Fibroblast of pulmonary artery (primary cell): ENCODE measurements at places on chromosomes 7 and 10.
A peak's percentile ranks its signal among the peaks of the same experiment; 100 is the strongest.

- peak; percentile 19 for DNase-seq
These were observed 2.7 kb downstream of the CDK13 start for GRCh38 chr7:39952803-39953202.

GRCh38 chr7:101604331-101604933 is 24.7 kb downstream of the MYL10 start:
- DNase-seq, result no peak

- peak; percentile 77 for DNase-seq
These were observed 34.2 kb downstream of the MTURN start for GRCh38 chr7:30168835-30169573.

- DNase-seq, result no peak
These were observed 53.1 kb downstream of the PRF1 start for GRCh38 chr10:70549351-70549961.

DNA sequence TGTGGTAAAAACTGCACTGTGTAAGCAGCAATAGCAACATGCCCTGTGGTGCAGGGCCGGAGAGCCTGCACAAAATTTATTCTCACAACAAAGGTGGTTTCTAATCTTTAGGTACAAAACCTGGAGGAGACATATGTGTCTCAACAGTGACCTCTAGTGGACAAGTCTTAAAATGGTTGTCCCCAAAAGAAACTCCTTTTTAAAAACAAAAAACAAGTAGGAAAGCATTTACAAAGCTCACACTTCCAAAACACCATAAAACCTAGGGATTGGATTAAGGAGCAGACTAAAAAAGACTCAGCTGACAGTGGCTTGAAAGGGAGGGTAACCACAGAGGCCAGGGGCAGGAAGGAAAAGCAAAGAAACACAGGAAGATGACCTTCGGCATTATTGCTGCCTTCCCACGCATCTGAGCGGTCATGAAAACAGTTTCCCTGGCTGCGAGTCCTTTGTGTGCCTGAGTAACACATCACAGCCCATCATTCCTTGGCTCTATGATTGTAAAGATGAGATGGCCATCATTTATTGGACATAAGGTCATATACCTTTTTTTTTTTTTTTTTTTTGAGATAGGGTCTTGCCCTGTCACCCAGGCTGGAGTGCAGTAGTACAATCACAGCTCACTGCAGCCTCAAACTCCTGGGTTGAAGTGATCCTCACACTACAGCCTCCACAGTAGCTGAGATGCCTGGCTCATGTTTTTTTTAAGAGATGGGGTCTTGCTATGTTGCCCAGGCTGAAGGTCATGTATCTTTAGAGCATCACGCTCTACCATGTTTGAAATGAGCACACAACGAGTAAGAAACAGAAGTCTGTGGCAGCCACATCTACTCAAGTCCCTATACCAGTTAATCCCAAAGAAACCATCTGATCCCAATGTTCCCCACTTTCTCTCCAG is 39.5 kb downstream of the RSU1 start:
- DNase-seq, result peak; percentile 84

DNA sequence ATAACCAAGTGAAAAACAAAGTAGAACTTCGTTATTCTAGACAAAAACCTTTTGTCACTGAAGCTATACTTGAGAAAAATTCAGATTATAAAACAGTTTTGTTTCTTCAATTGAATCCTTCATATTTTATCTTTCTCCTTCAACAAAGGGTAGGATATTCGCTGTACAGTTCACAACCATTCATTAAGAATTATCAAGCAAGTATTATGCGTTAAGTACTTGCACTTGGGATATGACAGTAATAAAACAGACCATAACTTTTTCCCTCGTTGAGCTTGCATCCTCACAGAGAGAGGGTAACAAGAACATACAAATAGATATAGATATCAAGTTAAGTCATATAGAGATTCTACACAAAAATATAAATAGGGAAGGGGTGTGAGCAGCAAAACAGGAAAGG is 61.2 kb upstream of the MEOX2 start:
- no peak for DNase-seq

- DNase-seq, result peak; percentile 51
These were observed 134.8 kb downstream of the PHTF2 start for GRCh38 chr7:77933394-77933793.

DNA sequence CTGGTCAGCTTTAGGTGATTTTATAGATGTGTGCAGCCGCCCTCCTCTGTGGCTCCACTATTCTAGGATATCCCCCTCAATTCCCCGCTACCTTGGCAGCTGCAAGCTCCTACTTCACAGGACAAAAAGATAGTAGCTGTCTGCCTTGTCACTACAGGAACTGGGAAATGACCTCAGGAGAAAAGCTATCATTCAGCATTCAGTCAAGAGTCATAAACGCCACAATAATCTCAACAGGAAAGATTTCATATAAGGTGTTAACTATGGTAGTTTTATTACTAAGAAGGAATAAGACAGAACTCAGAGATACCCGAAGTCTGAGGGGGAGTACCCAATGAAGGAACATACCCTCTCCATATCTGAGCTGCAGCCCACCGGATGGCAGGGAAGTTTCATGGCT is 63.9 kb downstream of the CRPPA start:
- no peak for DNase-seq

- DNase-seq, result peak; percentile 86
These were observed 120.4 kb downstream of the CUBN start for GRCh38 chr10:17009212-17009700.

DNA sequence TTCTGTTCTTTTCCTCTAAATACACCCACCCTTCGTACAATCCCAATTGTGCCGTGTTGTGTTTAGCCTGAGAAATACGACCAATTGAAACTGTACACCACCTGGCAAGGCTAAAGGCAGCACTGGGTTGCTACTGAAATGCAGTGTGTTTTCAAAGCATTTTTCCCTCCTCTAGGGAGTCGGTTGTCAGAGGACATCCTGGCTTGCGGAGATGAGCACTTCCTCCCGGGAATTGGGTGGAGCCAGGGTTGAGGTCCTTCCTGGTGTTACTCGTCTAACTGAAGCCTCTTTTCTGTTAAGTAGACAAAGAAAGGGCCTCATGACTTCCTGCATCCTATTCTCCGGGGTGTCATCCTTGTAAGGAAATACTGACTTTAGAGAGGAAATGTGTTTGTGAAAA is 133.5 kb downstream of the MTPAP start:
- peak; percentile 39 for DNase-seq

GRCh38 chr7:85711894-85712293 is 525.0 kb upstream of the SEMA3D start:
- DNase-seq, result no peak

DNA sequence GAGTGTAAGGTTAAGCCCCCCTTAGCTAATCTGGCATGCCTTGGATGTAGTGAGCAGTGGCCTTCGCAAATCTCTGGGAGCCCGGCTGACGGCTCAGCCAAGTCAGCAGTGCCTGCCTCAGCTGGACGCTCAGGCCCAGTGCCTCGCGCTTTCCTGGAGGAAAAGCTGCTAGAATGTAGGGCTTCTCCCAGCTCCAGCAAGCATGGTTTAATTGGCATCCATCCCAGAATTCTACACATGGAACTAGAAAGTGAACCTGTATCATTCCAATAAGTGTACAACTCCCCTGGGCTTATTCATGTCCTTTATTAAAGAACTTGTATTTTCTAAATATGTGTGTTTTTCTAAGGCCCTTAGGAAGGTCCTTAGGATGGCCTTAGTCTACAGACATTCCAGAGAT is 287.8 kb upstream of the SHH start:
- no peak for DNase-seq

- no peak for DNase-seq
These were observed 81.9 kb upstream of the DUSP5 start for GRCh38 chr10:110415809-110416208.

- DNase-seq, result no peak
These were observed 28.9 kb downstream of the MAD1L1 start for GRCh38 chr7:2203766-2204300.

- no peak for DNase-seq
These were observed 51.3 kb upstream of the NFE2L3 start for GRCh38 chr7:26100406-26101339.

DNA sequence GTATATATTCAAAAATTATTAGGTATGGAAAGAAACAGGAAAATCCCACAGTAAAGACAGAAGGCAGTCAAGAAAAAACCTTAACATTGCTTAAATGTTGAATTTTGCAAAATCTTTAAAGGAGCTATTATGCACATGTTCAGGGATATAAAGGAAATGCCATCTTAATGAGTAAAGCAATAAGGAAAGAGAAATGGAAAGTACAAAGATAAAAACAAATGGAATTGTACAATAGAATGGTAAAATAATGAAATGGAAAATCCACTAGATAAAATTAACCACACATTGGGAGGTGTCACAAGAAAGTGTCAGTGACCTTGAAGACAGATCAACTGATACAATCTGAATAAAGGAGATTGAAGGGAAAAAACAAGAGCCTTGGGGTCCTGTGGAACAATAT is 82.0 kb downstream of the KIF20B start:
- DNase-seq, result peak; percentile 49

DNA sequence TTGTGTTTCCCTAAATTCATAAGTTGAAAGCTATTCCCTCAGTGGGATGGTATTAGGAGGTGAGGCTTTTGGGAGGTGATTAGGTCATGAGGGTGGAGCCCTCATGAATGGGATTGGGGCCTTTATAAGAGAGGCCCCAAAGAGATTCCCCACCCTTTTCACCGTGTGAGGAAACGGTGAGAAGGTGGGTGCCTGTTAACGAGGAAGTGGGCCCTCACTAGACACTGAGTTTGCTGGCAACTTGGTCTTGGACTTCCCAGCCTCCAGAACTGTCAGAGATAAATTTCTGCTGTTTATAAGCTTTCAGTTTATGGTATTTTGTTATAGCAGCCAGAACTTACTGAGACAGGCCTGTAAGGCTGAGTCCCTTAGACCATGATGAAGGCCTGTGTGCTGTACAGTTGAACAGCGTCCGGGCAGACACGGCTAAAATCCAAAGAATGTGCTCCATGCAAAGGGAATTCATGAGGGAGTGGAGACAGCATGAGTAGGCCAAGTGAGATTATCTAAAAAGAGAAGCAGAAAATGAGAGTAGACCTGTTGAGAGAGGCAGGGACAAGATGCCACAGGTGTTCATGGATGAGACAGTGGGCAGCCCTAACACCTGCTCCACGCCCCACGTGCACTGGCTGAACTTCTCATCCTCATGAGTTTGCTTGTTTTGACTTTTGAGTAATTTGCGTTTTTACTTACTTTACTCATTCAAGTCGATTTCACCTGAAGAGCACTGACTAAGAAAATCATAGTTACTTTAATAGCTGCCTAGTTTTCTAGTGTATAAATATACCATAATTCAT is 66.9 kb upstream of the SFMBT2 start:
- DNase-seq, result no peak

DNA sequence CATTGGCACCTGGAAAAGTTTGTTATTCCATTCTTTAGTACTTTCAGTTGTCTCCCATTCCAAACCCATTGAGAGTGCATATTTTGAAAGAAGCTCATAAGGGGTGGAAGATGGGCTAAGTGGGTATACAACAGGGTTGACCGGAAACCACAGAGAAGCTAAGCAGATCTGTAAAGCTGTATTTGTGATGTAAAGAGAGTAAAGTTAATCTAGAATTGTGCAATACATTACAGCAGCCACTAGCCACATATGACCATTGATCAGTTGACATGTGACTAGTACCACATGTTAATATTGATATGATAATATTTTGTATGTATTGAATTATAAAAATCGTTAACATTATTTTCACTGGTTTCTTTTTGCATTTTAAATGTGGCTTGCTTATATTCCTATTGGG is 4.9 kb upstream of the PNLIP start:
- DNase-seq, result no peak
